ENCODE measurements at places on chromosomes 2 and 18.

DNA sequence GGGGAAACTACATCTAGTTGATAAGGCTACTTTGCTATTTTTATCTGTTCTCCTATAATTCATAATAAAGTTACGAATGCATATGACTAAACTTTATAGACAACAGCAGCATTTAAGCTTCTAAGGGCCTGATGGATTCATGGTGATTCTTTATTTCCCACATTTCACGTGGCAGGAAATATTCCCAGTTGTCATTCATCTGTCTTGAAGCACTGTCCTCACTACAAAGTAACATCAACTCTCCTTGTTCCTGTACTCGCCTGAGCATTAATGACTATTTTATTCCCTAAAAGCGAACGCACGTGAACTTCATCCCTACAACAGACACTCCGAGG is 2.6 kb downstream of the SATB2 start:
- DNase-seq, result no peak

DNA sequence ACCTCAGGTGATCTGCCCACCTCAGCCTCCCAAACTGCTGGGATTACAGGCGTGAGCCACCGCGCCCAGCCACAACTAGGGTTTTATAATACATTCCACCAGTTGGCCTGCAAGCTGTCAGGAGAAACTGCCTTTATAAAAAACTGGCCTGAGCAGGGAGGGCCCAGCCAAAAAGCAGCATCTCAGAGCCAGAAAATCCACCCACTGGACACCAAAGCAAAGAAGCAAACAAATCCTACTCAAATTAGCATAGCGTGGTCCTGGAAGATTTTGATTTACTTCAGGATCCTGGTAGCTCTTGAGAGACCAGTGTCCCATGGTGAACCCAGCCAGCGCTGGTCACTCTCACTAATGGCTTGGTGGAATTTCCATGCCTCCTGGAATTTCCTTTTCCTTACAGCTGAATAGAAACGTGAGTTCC is 60.0 kb upstream of the PXDN start:
- no peak for DNase-seq

DNA sequence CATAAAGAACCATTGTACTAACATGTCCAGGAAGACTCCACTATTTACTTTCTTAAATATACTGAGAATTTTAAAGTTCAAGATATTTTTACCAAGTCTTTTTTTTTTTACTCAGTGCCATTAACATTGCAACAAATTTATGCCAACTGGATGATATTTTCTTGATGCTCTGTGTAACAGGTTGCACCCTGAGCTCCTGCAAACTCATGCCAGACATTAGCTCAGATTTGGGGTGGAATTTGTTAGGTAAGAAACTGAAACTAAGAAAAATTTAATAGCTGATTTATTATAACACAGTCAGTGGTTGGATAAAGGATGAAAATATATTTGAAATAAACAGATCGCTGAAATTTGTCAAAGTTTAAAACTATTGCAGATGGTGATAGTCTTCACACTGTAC is 228.6 kb upstream of the SPHKAP start:
- no peak for DNase-seq

- DNase-seq, result no peak
Measured at GRCh38 chr2:9844576-9844975, 1.3 kb downstream of the TAF1B start.

DNA sequence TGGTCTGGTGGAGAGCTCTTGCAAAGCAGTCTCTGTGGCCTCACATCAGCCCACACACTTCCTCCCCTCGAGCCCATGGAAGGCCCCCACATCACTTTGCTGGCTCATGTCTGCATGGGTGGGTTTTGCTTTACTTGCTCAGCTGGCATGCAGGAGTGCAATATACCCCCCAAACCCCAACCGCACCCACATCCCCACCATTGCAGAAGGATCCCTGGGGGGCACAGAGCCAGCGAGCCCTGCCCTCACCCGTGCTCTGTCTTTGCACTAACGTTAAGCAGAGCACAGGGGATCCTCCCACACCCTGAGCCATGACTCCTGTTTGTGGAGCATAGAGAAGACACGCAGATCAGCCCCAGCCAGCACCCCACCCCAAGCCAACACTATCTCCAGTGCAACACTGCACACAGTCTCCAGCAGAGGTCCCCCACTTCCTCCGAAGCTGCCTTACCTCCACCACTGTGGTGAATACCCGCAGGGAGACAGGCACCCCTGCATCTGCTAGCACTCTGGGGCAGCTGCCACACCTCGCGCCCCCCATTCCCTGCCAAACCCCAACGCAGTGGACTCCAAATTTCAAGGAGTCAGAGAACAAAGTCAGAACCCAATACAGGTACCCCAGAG is 177.8 kb upstream of the RGPD4 start:
- no peak for DNase-seq

DNA sequence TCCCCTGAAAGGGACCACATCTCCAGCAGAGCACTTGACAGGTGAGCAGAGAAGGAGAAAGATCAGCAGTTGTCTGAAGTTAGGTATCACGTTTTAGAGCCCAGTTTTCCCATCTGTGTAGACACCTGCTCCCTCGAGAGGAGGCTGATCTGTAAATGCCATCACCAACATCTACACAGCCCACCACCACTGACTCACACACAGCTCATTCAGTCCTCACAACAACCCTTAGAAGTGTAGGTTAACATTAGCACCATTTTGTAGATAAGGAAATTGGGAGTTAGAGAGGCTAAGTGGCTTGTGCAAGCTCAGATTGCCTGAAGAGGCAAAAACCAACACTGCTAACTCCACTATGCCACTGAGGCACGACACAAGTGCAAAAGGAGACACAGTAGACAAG is 37.2 kb upstream of the STAT1 start:
- DNase-seq, result no peak

DNA sequence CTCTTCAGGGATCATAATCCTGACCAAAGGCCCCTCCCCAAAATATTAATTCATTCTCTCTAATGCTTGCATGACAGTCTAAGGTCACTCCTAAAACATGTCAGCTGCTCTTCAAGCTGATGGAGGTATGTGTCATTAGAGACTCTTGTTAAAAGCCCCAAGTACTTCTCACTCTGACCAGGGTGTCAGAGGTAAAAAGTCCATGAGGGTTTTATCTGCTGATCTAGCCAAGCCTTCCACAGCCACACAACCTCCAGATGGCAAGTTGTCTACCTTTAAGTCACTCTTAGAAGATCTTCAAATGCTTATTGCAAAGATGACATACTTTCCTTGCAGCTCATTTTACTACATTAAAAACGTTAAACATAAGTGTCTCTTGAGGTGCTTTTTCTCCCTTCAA is 83.6 kb upstream of the ETAA1 start:
- no peak for DNase-seq

- DNase-seq, result no peak
Measured at GRCh38 chr18:63258749-63259566, 60.6 kb downstream of the BCL2 start.

DNA sequence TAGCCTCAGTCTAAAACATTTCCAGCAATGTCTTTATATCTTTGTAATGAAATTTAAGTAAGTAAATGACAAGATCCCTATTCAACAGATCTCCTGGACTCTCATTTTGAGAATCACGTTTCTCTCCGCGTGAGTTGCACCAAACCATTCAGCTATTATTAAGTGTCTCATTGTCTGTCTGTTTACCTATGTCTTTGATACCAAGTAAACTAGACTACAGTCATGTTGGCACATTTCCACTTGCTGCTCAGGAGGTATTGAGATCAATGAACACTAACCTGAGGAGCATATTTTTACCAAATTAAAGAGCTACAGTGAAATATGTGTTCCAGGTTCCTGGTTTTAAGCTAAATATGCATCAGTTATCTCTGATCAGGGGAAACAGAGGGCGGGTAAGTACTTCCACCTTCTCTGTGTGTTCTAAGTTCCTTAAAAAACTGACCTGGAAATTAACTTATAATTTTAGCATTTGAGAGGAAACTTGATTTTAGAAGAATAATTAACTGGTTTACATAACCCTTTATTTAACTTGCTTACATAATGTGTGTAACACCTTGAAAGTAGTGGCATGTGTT is 125.8 kb downstream of the OSBPL6 start:
- DNase-seq, result no peak

GRCh38 chr2:31965094-31965493 is 45.7 kb downstream of the MEMO1 start:
- no peak for DNase-seq

DNA sequence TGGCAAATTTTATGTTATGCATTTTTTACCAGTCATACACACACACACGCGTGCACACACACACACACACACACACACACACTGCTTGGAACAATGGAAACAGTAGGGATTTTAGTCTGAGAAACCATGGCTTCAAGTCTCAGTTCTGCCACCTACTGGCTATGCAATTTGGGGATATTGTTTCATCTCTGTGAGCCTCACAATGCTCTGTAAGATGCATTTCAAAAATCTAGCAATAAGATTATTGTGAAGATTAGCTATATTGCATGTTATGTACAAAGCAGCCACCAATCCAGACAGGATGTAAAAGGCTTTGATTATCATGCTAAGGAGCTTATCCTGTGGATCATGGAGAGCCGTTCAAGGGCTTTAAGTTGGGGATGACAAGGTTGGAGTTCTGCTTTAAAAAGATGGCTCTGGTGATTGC is 401.4 kb downstream of the NBAS start:
- peak; percentile 68 for DNase-seq

DNA sequence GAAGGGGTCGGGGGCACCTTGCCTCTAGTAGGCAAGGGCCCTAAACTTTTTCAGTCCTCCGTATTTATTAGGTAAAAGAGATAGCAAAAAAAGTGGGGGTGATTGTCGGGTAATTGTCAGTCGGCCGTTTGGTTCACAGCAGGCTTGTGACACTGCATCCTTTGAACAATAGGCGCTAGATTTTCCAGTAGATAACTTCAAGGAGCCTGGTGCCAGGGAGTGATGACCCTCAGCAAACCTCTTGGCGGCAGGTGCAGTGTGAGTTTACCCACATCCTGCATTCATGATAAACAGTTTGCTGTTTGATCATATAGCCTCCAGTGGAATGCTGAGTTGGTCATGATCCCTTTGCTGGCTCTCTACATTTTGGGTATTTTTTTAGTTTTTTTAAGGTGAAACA is 22.9 kb downstream of the SERPINB8 start:
- DNase-seq, result no peak

- DNase-seq, result no peak
Measured at GRCh38 chr18:67241299-67241698, 275.2 kb downstream of the DSEL start.

DNA sequence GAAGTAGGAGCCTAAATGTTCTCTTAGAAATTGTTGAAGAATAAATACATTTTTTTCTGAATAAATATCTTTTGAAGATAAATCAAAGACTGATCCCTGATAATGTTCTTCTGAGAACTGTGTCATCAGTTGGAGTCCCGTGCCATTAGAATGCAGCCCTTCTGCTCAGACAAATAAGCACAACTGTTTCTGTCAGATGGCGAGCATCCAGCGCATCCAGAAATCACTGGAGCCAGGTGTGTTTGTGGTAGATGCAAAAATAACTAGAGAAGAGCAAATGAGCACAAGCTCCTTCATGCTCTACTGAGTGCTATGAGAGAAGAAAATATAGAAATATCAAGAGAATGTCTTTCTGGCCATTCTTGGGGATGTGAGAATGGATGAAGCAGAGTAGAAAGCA is 573.7 kb downstream of the THSD7B start:
- DNase-seq, result peak; percentile 31

DNA sequence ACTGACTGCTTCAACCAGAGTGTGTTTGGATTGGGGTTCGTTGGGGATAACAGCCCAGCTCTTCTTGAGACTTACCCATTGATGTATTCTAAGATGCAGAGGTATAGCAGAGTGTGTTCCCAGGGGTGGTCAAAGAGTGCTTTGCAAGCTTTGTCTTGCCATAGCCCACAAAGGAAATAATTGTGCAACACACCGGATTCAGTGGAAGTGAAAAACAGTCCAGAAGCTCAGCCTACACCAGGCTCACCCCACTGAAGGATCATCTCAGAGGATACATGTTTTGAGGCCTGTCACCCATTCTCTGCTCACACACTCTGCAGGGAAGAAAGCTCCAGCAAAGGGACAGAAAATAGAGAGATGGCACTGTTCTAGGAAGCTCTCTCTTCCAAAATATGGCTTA is 9.6 kb downstream of the CACNB4 start:
- no peak for DNase-seq

- no peak for DNase-seq
Measured at GRCh38 chr2:236209535-236209934, 41.3 kb upstream of the GBX2 start.

DNA sequence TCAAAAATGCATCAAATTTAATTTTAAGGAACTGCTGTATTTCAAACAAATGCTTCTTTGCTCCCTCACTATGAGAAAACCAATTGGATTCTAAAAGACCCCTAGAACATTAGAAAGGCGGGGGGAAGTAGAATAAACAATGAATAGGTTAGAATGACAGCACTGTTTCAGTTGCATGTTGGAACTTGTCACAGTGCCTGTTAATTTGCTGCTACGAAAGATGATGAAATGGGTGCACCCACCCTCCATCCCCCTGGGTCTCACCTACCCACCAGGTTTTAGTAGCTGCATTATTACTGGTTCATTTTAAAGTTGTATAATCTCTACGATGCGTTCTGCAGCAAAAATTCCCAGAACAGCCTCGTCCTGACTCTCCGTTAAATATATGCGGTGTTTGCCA is 193.0 kb upstream of the COPS8 start:
- DNase-seq, result no peak

- DNase-seq, result no peak
Measured at GRCh38 chr2:62506421-62506750, 391 bp upstream of the TMEM17 start.

- DNase-seq, result no peak
Measured at GRCh38 chr2:74513605-74514367, 464 bp upstream of the TLX2 start.

- no peak for DNase-seq
Measured at GRCh38 chr2:127612111-127612822, 33.7 kb upstream of the GPR17 start.

GRCh38 chr18:22860807-22861206 is 72.3 kb upstream of the RBBP8 start:
- no peak for DNase-seq

DNA sequence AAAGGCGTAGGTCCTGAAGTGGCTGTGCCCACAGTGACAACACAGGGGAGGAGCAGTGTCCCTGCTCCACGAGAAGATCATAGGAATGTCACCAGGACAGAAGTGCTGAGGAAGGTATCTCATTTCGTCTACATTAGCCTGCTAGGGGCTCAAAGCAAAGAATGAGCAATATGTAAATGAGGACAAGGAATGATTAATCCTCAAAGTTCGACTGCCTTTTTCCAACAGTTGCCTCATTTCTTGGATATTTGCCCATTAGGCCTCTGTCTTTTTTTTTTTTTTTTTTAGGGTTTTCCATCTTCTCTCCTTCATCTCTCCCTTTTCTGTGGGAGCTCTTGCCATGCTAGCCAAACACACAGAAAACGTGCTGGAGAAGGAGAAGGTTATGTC is 105.2 kb upstream of the ARHGAP28 start:
- DNase-seq, result no peak

GRCh38 chr2:32798829-32799228 is 147.9 kb upstream of the LTBP1 start:
- no peak for DNase-seq

GRCh38 chr18:55384551-55385275 is 203.3 kb downstream of the TCF4 start:
- DNase-seq, result no peak

- DNase-seq, result no peak
Measured at GRCh38 chr2:227411320-227411989, 23.7 kb upstream of the SCYGR1 start.

- no peak for DNase-seq
Measured at GRCh38 chr2:229519655-229520430, 194.5 kb downstream of the DNER start.

All from brain (organoid and tissue), 16 donors.